ENCODE measurements at places on chromosomes 1 and 21. TPM values are rescaled to one million over a fixed set of nuclear protein-coding genes. Genes with fewer than 3 reads are reported as not detected.

CYP2J2 gene
- total RNA-seq = 0.54 TPM

PEAR1 gene
- 12.7 TPM for total RNA-seq

CCDC30 gene
- total RNA-seq = 1.3 TPM

NBPF6 gene
- under 0.01 TPM for total RNA-seq

FLG2 gene
- total RNA-seq = under 0.01 TPM

ELAVL4 gene
- total RNA-seq = 0.27 TPM

TRAF3IP3 gene
- total RNA-seq = 32.9 TPM

FAM72A gene
- 0.27 TPM for total RNA-seq

FCRL3 gene
- total RNA-seq = 0.54 TPM

TTC3 gene
- total RNA-seq = 80.2 TPM

- DNase-seq = peak; percentile 89
Observed at GRCh38 chr21:33915368-33916199, at the start of gene ATP5PO. ATP5PO (minus strand) TSS chr21:33915804; CDS start chr21:33915763, 41 bp downstream.

- no peak for DNase-seq
Observed at GRCh38 chr21:16088056-16088455, 358.3 kb downstream of the USP25 start.

GRCh38 chr1:173474097-173474779 lies 2.9 kb upstream of the PRDX6 start:
- no peak for DNase-seq

- DNase-seq = no peak
Observed at GRCh38 chr1:33548319-33548718, 75.9 kb downstream of the ZSCAN20 start.

DNA sequence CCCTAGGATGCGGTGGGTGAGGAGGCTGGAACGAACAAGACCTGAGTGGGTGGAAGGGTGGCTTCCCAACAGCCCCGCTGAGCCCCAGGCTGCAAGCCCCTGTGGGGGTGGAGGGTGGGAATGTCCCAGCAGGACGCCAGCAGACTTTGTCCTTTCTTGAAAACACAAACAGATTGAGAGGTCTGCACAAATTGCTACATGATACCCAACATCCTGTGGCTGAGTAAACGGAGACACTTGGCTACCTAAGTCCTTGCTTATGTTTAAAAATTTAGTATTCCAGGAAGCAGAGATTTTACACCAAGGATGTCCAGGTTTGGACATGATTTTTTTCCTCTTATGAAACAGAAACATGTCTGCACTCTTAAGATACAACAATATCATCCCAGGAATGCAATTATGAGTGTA lies 11.8 kb upstream of the F3 start:
- DNase-seq = no peak

GRCh38 chr1:68321084-68321685 lies 88.9 kb upstream of the WLS start:
- no peak for DNase-seq

DNA sequence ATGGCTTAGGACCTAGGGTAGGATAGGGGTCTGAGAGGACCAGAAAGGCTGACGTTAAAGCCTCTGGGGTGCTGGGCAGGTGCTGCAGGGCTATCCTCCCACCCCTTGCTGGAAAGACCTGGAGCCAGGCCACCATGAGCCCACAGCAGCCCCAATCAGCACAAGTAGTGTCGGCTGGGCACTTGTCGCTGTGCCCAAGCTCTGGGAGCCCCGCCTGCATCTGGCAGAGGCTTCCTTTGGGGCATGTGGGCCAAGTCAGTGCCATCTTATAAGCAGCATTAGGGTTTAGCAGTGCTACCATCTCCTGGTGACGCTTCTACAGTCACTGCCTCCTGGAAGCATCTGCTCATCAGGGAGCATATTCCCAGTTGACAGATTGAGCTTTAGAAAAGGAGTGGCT lies 31.3 kb downstream of the MAN1C1 start:
- DNase-seq = no peak

DNA sequence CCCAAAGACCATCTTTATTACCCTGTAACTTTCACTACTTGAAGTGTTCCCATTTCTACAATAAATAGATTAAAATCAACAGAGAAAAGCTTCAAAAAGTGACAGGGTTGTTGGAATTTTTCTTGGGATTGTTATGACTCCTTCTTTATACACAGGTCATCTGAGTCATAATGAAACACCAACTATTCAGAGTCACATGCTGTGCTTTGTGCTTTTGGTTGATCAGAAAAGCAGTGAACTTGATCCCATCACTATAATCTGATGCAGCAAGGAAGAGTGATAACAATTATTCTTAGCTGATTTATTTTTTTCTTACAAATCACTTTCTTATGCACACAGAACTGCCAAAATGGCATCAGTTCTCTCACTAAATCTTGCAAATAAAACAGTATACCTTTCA lies 422.9 kb downstream of the PTBP2 start:
- no peak for DNase-seq

DNA sequence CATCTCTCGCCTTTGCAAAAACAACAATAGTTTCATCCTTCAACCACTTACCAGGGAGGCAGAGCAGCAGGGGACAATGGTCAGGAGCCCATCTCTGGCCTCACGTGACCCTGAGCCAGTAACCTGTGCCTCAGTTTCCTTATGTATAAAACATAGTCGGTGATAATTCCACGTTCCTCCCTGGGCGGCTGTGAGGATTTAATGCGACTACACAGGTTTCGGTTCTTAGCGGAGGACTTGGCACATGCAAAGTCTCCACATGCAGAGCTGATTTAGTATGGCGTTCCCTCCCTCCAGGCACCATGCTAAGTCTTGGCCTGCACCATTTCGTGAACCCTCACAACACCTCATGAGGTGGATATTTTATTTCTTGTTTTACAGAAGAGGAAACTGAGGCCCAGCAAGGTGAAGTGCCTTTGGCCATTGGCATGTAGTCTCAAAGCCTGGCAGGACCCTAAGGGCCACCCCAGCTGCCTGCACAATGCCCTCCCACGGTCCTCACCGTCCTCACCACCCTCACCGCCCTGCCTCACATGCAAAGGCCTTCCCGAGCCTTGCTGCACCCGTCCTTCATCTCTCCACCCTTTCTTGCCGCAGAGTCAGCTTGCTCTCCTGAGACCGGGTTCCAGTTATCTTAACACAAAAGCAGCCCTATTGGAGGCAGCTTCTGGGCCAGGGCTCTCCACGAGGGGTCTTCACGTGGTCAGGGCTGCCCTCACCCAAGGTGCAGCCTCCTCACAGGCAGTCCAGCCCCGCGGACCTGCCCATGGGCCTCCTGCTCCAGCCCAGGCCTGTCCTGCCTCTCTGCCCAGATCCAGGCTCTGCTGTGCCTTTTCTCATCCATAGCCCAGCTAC lies 48.9 kb downstream of the SYF2 start:
- no peak for DNase-seq

DNA sequence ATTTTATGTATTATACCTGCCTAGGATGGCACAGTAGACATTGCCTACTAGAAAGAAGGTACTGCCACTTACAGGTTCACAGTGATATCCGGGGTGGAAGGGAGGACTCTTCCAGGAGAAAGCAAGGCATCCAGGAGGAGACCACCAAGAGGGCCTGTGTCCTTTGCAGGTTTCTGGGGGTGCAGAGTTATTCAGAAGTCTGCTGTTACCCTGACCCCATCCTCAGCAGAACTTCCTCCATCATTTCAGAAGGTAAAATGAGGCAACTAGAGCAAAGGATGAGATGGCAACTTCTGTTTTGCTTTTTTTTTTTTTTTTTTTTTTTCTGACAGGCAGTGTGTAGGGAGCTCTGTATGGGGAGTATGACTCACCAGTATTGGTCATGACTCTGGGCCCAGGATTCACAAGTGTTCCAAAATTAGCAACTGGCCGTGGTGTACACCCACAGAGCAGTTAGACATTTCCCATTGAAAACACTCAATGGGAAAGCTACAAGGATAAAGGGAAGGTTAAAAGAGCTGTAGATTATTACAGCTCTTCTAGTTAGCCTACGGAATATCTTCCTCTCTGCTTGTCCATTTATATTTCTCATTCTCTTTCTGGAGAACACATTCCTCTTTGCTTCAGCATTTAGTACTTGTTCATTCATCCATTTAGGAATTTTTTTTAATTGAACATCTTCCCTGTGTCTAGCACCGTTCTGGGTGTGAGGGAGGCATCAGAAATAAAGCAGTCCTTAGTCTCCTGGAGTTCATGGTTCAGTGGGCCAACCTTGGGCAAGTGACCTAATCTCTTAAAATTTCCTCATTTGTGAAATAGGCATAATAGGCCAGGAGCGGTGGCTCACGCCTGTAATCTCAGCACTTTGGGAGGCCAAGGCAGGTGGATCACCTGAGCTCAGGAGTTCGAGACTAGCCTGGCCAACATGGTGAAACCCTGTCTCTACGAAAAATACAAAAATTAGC lies 50.5 kb upstream of the PPP2R5A start:
- DNase-seq = peak; percentile 73

DNA sequence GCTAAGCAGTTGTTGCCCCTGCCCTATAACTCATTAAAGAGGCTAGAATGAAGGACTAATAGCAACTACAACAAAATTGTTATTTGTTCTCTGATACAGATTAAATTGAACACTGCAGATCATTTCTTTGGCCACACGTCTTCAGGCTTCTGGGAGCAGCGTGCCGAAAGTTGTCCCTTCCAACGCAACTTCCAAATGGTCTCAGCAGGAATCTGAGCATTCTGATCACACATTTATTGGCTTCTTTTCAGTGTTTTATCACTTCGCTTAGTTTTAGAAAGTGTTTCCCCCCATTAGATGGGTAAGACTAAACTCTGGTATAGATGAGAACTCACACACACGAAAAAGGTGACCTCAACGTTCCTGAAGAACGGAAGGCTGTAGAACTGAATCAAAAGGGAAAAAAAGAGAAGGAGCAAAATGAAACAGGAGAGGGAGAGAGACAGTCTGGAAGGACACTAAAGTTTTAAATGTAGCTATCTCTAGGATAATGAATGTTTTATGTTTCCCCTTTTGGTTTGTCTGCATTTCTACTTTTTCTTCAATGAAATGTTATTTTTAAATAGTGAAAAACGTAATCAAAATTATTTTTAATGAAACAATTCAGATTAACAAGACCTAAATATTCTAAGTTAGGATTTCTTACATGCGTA lies 336.5 kb downstream of the RRAGC start:
- DNase-seq = no peak

- DNase-seq = peak; percentile 54
Observed at GRCh38 chr1:230868736-230869385, 540 bp upstream of the C1orf198 start.

GRCh38 chr1:149979245-149979971 lies 31.1 kb downstream of the OTUD7B start:
- no peak for DNase-seq

DNA sequence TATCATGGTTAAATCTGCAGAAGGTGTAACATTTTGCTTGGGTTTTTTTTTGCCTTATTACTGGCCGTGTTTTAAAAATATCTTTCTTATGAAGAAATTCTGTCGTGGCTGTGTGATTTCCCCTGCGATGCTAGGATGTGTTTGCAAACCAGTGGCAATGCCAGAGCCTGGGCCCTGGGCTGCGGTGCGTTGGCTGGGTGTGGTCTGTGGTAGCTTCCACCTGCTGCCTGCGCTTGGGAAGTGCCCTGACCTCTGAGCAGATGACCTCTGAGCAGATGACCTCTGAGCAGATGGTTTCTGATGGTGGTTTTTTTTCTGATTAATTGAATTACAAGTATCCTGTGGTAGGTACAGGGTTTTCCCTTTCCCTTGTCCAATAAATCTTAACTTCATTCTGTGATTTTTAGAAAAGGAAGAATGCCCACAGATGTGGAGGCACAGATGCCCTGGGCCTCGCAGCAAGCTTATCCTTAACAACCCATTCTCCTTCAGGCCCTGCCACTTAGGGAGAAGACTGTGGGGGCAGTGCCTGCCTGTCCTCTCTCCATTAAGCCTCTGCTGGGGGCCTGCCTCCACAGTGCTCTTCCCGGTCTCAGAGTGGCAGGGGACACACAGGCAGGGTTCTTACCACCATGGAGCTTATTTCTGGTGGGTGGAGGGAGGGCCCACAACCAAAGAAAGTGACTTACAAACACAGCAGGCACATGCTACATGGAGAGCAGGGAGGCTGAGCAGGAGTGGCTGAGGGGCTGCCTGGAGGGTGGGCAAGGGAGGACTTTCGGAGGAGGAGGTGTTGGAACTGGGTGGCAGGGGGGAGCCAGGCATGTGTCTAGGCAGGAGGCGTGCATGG lies 81.7 kb downstream of the PCBP3 start:
- no peak for DNase-seq

- DNase-seq = no peak
Observed at GRCh38 chr1:23246274-23246673, 29.0 kb upstream of the HTR1D start.

DNA sequence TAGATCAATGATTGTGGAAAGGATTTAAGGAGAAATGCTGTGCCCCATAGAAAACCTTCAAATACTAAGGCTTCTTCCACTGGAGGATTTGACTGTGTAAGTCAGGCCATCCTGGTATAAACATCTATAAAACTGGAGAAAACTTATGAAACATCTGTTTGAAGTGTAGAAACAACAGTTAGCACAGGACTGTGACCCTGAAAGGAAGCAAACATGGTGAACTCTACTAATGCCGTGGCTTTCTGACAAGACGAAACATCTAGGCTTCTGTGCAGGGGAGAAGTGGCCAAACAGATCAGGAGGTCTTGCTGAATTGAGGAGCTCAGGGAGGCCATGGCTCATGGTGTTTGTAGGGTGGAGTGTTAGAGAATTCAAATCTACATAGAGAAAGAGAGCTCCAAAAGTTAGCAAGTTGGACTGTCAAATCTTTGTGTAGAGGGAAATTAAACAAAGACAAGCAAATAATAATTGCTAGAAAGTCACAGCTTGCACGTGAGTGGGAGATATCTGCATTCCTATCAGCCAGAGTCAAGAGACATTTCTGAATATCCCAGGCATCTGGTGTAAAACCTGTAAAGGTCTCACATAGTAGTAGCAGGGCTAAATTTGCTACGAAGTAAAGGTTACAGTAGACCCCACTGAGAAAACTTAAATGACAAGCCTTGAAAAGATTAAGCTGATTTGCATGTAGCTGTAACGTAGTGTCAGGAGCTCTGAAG lies 566.8 kb upstream of the B3GALT2 start:
- DNase-seq = no peak

DNA sequence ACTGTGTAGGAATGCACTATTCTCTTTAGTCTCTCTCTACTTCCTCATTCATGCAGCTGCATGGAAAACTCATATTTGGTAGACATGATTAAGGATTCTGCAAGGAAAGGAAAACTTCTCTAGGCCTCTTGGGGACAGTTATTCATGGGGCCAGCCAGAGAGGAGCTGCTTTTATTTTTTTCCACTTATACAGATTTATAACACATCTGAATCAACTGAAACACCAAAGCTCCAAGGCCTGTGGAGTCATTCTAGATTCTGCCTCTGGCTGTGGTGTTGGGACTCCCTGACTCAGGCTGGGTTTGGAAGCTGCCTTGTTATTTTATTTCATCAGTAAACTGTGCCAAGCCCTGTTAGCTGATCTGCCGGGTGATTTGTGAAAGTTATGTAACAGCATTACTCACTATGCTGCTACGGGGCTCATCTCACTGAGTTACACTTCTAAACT lies 83.9 kb upstream of the EDEM3 start:
- peak; percentile 15 for DNase-seq

DNA sequence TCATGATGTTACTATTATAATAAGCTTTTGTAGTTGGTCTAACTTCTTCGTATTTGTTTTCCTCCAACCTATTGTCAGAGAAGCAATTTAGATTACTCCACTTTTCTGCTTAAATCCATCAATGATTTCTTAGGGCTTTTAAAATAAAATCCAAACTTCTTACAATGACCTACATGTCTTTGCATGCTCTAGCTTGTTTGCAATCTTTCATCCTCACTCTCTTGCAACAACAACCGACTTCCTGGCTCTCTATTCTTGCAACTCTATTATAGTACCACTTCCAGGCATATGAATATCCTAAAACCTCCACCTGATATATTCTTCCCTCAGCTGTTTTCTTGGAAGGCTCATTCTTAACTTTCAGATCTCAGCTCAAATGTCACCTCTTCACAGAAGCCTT lies 1288.7 kb downstream of the PLA2G4A start:
- DNase-seq = no peak

GRCh38 chr1:92882819-92883218 lies 51.0 kb downstream of the RPL5 start:
- DNase-seq = peak; percentile 25
